ENCODE measurements at places on chromosomes 16 and 17.

DNA sequence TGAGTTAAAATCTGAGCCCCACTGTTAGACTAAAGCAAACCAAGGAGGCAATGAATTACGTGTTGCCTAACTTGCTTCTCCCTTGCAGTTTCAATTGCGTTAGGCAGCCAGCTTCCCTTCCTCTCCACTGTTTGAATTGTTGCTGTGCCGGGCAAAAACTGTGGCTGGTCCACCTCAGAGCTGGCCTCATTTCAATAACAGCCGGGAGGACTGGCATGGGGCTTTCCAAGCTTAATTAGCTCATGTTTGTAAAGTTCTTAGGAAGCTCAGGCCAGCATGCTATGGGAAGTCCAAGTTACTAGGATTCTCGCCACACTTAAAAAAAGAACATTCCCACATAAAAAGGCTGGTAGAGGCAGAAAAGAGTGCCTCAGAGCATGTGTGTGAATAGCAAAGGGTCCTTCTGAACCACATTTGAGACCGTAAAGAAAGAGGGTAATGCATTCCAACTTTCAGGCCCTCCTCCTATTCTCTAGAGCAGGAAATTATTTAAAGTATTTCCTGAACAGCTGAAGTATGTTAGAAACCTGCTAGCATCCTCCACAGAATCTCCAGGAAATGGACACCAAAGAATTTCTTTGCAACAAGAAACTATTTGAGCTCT lies 79.0 kb upstream of the SMURF2 start:
- no peak for DNase-seq

- DNase-seq = no peak
Measured at GRCh38 chr17:55677446-55677845, 45.2 kb downstream of the TMEM100 start.

DNA sequence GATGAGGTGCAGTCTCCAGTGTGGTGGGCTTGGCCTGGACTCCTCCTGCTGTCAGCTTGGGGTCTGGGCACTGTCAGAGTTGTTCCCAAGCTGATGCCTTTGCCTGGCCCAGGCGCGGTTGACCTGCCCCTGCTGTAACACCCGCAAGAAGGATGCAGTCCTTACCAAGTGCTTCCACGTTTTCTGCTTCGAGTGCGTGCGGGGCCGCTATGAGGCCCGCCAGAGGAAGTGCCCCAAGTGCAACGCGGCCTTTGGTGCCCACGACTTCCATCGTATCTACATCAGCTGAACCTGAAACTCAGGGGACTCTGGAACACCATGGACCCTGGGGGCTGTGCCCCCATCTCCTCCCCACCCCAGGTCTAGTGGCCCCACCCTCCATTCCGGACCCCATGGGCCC lies 11.7 kb downstream of the RNF40 start:
- no peak for DNase-seq

DNA sequence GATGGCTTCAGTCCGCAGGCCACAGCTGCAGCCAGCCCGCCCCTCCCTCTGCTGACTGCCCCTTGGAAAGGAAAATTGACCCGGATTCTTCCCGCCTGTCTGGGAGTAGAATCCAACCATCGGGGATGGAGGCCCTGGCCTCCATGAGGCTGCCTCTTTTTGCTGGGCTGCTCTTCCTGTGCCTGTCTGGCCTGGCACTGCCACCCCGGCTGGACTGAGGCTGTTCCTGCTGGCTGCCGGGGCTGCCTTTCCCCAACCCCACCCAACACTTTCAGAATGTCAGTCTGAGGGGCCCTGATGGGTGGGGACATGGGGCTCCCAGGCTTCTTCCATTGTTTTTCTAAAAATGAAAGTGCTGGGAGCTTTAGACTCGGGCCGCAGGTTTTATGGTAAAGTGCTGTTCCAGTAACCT lies 7.3 kb downstream of the BAHCC1 start:
- DNase-seq = no peak

GRCh38 chr17:49843774-49844350 lies 4.0 kb downstream of the TAC4 start:
- no peak for DNase-seq

DNA sequence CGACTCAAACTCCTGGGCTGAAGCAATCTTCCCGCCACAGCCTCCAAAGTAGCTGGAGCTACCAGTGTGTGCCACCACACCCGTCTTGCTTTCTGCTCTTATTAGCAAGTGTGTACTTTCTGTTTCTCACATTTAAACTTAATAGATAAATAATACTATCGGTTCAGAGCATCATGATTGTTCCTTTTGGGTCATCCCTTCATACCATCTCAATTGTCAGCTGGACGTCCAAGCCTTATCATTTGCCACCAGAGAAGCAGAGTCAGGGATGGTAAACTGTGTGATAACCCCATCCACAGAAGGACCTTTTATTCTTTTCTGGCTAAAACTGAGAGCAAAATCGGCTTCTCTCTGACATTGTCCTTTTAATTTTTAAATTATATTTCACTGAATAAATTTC lies 279.8 kb upstream of the GOT2 start:
- DNase-seq = no peak

DNA sequence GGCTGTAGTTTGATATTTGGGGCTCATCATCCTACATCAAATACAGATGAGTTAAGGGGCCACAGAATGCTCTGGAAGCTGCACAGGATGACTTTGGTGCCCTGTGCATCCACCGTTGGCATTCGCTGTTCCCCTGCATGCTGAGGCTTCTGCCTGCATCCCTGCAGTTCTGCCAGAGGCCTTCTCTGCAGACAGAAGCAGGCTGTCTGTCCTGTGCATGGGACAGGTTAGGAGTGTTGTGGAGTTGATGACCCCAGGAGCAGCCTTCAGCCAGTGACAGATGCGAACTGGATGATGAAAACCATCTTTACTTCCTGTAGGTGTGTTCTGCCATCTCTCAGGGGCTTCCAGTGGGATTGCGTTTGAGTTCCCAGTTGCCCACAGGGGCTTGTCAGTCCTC lies 13.6 kb upstream of the TNS4 start:
- DNase-seq = no peak

DNA sequence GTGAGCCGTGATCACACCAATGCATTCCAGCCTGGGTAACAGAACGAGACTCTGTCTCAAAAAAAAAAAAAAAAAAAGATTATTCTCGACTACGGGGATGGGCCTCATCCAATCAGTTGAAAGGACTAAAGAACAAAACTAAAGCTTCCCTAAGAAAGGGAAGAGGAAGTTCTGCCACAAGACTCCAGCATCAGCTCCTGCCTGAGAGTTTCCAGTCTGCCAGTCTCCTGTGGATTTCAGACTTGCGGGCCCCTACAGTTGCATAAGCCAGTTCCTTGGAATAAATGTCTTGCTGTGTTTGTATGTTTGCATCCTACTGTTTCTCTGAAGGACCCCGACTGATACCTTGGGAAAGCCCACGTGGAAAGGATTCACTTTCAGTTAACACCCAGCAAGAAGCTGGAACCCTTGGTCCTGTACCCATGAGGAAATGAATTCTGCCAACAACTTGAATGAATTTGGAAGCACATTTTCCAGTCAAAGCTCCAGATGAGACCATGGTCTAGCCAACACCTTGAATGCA lies 26.3 kb upstream of the FZD2 start:
- no peak for DNase-seq

Measured in amniotic stem cell (primary cell).